ENCODE measurements at places on chromosomes 12 and 14.
A peak's percentile ranks its signal among the peaks of the same experiment; 100 is the strongest.

DNA sequence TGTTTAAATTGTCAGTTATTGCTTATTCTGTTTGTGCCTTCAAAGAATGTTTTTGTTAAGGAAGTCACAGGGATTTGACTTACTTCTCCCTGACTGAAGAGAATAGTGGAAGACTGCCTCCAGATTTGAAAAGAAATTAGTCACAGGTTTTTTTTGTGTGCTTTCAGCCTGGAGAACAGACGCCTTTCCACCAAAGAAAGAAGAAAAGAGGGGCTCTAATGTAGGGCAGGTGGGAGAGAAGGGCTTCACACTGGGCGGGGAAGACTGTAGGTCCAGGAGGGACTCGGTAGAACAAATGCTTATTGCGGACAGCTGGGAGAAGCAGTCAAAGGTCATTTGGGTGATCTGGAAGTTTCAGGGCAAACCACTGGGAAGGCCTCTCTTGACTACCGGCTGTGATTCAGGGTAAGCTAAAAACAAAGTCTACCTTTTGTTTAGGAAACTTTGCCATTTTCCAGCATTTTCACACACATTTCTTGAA is 76.8 kb downstream of the SAMD4A start:
- DNase-seq, result no peak

GRCh38 chr12:26748741-26749431 is 84.1 kb downstream of the ITPR2 start:
- DNase-seq, result no peak

- DNase-seq, result no peak
Measured at GRCh38 chr12:52992699-52993557, 13.3 kb upstream of the EIF4B start.

- no peak for DNase-seq
Measured at GRCh38 chr14:50399251-50400032, 2.8 kb upstream of the CDKL1 start.

- DNase-seq, result no peak
Measured at GRCh38 chr14:72892103-72892878, 1.6 kb downstream of the DPF3 start.

DNA sequence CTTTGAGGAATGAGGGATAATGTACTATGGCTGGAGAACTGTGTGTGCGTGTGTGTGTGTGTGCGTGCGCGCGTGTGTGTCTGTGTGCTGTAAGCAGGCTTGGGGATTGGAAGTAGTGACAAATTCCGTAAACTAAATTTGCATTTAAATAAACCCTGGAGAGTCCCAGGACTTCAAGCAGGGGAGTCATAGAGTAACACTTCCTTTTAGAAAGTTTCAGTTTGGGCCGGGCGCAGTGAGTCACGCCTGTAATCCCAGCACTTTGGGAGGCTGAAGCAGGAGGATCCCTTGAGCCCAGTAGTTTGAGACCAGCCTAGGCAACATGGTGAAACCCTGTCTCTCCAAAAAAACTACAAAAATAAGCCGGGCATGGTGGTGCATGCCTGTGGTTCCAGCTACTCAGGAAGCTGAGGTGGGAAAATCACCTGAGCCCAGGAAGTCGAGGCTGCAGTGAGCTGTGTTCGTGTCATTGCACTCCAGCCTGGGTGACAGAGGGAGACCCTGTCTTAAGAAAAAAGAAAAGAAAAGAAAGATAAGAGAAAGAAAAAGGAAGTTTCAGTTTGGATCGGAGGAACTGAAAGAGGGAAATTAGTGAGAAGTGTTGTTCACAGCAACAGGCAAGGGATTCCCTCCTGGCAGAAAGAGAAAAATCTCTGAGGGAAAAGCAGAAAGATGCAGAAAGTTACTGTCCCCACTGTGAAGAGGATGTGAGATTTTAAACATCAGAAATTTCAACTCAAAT is 222.7 kb upstream of the SOX5 start:
- peak; percentile 3 for DNase-seq

- no peak for DNase-seq
Measured at GRCh38 chr14:50791201-50791600, 39.8 kb downstream of the NIN start.

- no peak for DNase-seq
Measured at GRCh38 chr12:68310370-68310769, 21.8 kb downstream of the MDM1 start.

GRCh38 chr12:27604431-27604830 is 80.4 kb downstream of the PPFIBP1 start:
- no peak for DNase-seq

GRCh38 chr12:48194799-48195201 is 8.3 kb downstream of the OR10AD1 start:
- DNase-seq, result no peak

GRCh38 chr14:88326352-88327103 is 3.5 kb upstream of the KCNK10 start:
- DNase-seq, result no peak

Data from CD4-positive, alpha-beta T cell treated with Interleukin-1 beta for 1 hour (primary cell).